ENCODE measurements at places on chromosomes 1 and 21. TPM values are rescaled to one million over a fixed set of nuclear protein-coding genes. Genes with fewer than 3 reads are reported as not detected.

DNA sequence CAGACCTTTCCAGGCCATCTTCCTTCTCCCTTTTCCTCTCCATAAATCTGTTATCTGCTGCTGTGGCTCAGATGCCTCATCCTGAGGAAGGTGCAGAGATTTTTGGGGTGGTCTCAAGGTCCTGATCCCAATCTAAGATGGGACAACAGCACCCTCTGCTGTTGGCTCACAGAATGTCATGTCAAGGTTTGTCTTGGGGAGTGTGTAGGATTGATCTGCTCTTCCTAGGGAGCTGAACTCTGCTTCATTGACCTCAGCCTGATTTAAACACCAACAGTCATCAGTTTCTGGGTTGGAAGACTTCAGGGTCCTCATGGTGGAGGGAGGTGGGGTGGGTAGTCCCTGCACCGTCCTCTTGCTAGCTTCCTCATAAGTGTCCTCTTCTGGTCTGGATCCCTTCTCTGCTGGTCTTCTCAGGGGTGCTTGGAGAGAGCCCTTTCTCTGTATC lies 62.8 kb upstream of the LAX1 start:
- DNase-seq, result no peak

The PTPN14 gene
- 15.3 TPM for polyA plus RNA-seq

The OXCT2 gene
- polyA plus RNA-seq, result not detected

The SLC9C2 gene
- polyA plus RNA-seq, result 0.32 TPM

The CAPN8 gene
- polyA plus RNA-seq, result 0.77 TPM

GRCh38 chr1:10915594-10915993 lies 96.9 kb upstream of the TARDBP start:
- DNase-seq, result no peak

The IFI44 gene
- 52.6 TPM for polyA plus RNA-seq

The SERTAD4 gene
- 2.4 TPM for polyA plus RNA-seq

The RAB25 gene
- polyA plus RNA-seq, result 67.0 TPM

GRCh38 chr1:156001021-156001661 lies 19.6 kb downstream of the SSR2 start:
- no peak for DNase-seq

GRCh38 chr1:31122101-31122735 lies 56.7 kb upstream of the PUM1 start:
- no peak for DNase-seq

GRCh38 chr1:116265931-116266863 lies 106.8 kb upstream of the ATP1A1 start:
- no peak for DNase-seq

GRCh38 chr21:45122432-45123132 lies 48.2 kb downstream of the ADARB1 start:
- no peak for DNase-seq

GRCh38 chr1:115506924-115507589 lies 134.7 kb upstream of the VANGL1 start:
- DNase-seq, result no peak

DNA sequence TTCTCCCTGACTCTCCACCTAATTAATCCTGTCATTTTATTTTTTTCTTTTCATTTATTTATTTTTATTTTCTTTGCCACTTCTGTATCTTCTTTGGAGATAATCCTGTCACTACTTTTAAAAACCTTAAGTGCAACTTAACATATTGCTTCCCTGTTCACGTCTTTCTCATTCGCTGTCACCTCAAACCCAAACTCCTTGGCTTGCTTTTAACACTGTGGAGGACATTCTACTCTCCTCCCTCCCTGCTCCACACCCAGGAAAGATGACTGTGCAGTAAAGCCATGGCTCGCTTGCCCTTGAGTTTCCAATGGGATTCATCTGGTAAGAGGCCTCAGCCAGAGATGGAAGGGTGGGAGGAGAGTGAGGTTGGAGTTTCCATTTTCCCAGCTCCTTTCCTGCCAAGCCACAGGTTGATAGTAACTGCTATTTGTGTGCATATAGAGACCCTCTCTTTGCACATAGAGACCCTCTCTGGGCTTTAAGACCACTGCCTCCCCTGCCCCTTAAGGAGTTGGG lies 6.4 kb upstream of the BRWD1 start:
- DNase-seq, result peak; percentile 87

- no peak for DNase-seq
Observed at GRCh38 chr1:230694991-230695390, 18.9 kb downstream of the AGT start.

DNA sequence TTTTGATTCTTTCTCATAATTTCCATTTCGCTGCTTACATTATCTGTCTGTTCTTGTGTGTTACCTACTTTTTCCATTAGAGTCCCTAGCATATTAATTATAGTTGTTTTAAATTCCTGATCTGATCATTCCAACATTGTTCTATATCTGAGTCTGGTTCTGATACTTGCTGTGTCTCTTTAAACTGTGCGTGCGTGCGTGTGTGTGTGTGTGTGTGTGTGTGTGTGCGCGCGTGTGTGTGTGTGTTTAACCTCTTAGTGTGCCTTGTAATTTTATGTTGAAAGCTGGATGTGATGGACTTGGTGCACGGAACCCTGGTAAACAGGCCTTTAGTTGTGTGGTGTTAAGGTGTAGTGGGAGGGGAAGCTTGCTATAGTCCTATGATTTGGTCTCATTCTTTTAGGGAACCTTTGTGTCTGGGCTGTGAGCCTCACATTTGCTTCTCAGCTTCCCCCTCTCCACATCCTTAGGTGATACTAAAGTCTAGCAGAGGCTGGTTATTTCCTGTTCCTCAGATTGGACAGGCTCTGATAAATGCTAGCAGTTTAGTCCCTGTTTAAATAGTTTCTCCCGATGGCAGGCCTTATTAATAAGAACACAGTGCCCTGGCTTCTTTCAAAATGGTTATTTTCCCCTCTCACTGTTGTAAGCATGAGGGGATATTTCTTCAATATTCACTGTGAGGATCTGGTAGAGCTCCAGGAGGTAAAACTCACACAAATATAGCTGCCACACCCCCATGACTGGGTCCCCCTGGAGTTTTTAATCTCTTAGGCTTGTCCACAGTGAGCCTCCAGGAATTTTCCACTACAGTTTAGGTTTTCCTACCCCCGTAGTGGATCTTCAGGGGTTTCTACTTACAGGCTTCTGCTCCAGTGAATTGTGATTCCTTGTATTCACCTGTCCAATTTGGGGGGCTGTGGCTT lies 118.3 kb downstream of the GALNT2 start:
- DNase-seq, result no peak

The C8A gene
- not detected for polyA plus RNA-seq

The SPTA1 gene
- 13.3 TPM for polyA plus RNA-seq

DNA sequence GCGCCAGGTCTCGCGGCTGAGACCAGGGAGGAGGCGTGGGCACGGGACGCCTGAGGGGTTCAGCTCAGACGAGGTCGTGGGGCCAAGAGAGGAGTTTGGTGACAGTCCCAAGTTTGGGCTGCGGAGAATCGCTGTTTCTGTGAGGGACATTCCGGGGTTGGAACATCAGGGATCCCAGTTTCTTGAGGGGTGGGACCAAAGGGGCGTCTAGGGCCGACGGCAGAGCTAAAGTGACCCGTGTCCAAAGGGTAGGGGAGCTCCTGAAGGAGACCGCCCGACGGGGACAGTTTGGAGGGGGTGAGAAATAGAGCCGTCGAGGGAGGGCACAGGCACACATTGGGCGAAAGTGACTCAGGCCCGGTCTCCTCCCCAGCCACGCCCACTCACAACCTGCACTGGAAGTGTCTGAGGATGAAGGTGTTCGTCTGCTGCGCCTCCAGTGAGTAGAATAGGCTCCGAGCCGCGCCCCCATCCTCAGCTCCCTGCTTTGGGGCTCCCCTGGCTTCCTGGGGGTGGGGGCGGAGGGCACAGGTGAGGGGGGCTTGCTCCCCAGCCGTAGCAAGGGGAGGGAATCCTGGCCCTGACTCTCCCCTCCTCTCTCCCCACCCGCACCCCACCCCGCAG lies 7.0 kb downstream of the EFNA3 start:
- DNase-seq, result peak; percentile 88

GRCh38 chr1:21620011-21620410 lies 49.1 kb downstream of the RAP1GAP start:
- DNase-seq, result no peak

Data from left lung (tissue), 14 donors.